SJSA1 (cell line): ENCODE measurements at places on chromosomes 3 and 15. TPM values are rescaled to one million over a fixed set of nuclear protein-coding genes. Genes with fewer than 3 reads are reported as not detected.

GRCh38 chr15:79702621-79703020 is 194.2 kb downstream of the MTHFS start:
- H3K4me1 ChIP-seq: no peaks in the 10 kb centered on the region
- no peak overlapping the region for H3K4me3 ChIP-seq
- no peaks in the 10 kb centered on the region for H3K27me3 ChIP-seq
- no peak overlapping the region for H3K27ac ChIP-seq

DNA sequence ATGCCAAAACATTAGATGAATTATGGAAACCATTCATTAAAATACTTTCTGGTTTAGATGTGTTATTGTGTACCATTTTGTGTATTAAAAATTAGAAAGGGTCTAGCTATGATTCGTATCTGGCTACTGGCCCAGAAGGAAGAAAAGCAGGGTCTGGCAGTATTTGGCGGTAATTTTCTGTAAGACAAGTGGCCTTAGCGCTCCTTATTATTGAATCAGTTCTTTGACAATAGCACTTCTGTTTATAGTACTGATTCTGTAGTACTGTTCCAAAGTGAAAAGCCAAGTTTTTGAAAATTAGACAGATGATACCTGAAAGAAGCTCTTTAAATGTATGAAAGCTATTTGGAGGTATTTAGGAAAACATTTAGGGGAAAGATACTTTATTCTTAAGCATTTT is 10.2 kb downstream of the GLCE start:
- DNase-seq: no peak
- H3K36me3 ChIP-seq: no peaks in the 10 kb centered on the region
- H3K4me3 ChIP-seq: no peak overlapping the region
- no peaks in the 10 kb centered on the region for H3K27me3 ChIP-seq
- H3K27ac ChIP-seq: no peak overlapping the region

- no peaks in the 10 kb centered on the region for H3K27me3 ChIP-seq
- peak; percentile 48 for DNase-seq
- 0 out of 2 replicates have a peak overlapping the region, but pooled peaks have one; percentile 1 for H3K27ac ChIP-seq
Observed at GRCh38 chr15:63402498-63403253, 21.0 kb upstream of the CA12 start.

- H3K27me3 ChIP-seq: no peaks in the 10 kb centered on the region
- H3K27ac ChIP-seq: no peak overlapping the region
- peak; percentile 44 for DNase-seq
- H3K4me1 ChIP-seq: no peaks in the 10 kb centered on the region
Observed at GRCh38 chr3:73508330-73508954, 116.3 kb downstream of the PDZRN3 start.

- H3K4me3 ChIP-seq: peak overlapping the region; percentile 2; the same call in 1 of the 2 replicates
- no peaks in the 10 kb centered on the region for H3K36me3 ChIP-seq
- H3K27me3 ChIP-seq: no peaks in the 10 kb centered on the region
- DNase-seq: peak; percentile 85
Observed at GRCh38 chr3:157129803-157130466, 30.0 kb downstream of the CCNL1 start.

GRCh38 chr3:53140847-53141845 is 10.9 kb upstream of the RFT1 start:
- H3K36me3 ChIP-seq: no peaks in the 10 kb centered on the region
- H3K4me1 ChIP-seq: peaks cover 4% of the 10 kb centered on the region; the same call in 1 of the 2 replicates
- H3K27ac ChIP-seq: no peak overlapping the region
- H3K27me3 ChIP-seq: no peaks in the 10 kb centered on the region

DNA sequence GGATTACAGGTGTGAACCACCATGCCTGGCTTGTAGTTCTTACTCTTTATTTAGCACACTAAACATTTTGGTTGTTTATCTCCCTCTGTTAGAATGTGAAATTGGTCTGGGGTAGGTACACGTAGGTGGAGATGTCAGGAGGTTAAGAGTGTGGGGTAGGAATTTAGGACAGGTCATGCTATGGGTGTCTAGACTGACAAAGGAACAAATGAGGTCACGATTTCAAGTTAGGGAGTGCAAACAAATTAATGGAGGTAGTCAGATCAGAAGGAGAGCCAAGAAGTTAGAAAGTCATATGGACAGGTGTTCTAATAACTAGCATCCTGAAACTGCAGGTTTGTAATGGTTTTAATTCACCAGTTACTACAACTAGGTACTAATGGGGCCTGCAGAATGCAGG is 19.8 kb downstream of the CDV3 start:
- peaks cover 22% of the 10 kb centered on the region for H3K36me3 ChIP-seq
- DNase-seq: no peak

DNA sequence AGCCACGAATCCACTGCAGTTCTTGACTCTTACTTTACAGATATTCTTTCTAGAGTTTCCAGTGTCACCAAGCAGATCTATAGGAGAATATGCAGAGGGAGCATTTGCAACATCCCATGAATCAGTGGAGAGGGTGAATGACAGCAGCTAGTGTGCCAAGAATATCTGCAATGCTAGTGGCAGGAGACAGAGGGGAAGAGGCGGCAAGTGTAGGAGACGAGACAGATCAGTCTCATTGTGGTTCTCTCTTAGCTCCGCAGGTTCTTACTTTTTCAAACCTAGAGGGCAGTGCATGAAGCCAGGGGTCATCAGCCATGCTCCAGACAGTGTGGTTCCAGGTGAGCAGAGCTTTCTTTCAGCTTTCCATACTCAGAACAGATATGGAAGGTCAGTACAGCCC is 744 bp downstream of the ZNF619 start:
- H3K4me1 ChIP-seq: peaks cover 6% of the 10 kb centered on the region; the same call in 1 of the 2 replicates
- H3K36me3 ChIP-seq: 0 out of 2 replicates have a peak, but pooled peaks cover 6% of the 10 kb centered on the region
- H3K4me3 ChIP-seq: peak overlapping the region; percentile 67
- H3K27ac ChIP-seq: no peak overlapping the region
- no peak for DNase-seq

DNA sequence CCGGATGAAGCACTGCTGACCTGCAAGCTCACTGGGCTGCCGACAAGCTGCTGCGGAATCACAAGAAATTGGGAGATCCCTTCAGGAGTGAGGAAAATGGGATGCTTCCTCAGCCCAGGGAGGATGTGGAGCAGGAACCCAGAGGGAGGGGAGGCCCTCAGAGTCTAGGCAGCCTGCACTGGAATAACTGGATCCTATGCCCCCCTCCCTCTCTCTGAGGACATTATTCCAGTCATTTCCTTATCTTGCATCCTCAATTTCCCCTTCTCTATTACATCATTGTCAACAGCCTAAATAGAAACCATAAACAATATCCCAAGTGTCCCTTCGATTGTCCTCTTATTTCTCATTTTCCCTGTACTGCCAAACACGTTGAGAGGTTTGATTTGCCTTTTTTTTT is 169.0 kb downstream of the OPA1 start:
- no peak overlapping the region for H3K4me3 ChIP-seq
- H3K27ac ChIP-seq: no peak overlapping the region
- no peaks in the 10 kb centered on the region for H3K27me3 ChIP-seq

GRCh38 chr3:52374173-52374572 is 58.1 kb downstream of the DNAH1 start:
- no peak overlapping the region for H3K27ac ChIP-seq

GRCh38 chr15:98772895-98773294 is 124.6 kb downstream of the IGF1R start:
- no peaks in the 10 kb centered on the region for H3K27me3 ChIP-seq
- H3K27ac ChIP-seq: no peak overlapping the region
- H3K4me1 ChIP-seq: peaks cover 13% of the 10 kb centered on the region
- DNase-seq: no peak
- H3K36me3 ChIP-seq: no peaks in the 10 kb centered on the region

The NCEH1 gene
- 9.7 and 16.4 TPM in 2 replicates for total RNA-seq

The ATP13A5 gene
- total RNA-seq: not detected in 2 replicates

The SLC15A2 gene
- not detected in 2 replicates for total RNA-seq
